ENCODE measurements at places on chromosomes 7 and 10. TPM values are rescaled to one million over a fixed set of nuclear protein-coding genes. Genes with fewer than 3 reads are reported as not detected.

ZCCHC24 gene
- polyA plus RNA-seq, result 26.2 TPM

COBL gene
- 16.0 TPM for polyA plus RNA-seq

HTR5A gene
- polyA plus RNA-seq, result not detected

HGF gene
- polyA plus RNA-seq, result 1.3 TPM

GPRIN2 gene
- 1.9 TPM for polyA plus RNA-seq

TAF3 gene
- 12.5 TPM for polyA plus RNA-seq

PRKCQ gene
- 16.4 TPM for polyA plus RNA-seq
